ENCODE measurements at places on chromosomes 6 and 20.

GRCh38 chr6:39918831-39919230 is 15.4 kb downstream of the MOCS1 start:
- DNase-seq: no peak

DNA sequence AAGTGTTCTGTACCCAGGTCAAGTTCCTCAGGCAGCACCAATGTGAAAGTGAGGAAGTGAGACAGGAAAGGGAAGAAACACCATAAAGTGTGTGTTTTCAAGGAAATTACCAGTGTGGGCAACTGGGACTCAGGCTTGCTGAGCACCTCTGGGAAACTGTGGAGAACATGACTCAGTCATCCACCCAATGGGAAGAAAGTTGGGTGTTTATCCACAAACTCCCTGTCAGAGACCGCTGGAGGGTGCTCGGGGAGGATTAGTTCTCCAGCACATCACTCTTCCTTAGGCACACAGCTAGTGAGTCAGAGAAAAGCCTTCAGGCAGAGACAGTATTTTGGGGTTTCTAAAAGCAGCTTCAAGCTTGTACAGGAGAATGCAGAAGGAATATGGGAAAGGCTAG is 93.6 kb downstream of the PCSK2 start:
- DNase-seq: no peak

DNA sequence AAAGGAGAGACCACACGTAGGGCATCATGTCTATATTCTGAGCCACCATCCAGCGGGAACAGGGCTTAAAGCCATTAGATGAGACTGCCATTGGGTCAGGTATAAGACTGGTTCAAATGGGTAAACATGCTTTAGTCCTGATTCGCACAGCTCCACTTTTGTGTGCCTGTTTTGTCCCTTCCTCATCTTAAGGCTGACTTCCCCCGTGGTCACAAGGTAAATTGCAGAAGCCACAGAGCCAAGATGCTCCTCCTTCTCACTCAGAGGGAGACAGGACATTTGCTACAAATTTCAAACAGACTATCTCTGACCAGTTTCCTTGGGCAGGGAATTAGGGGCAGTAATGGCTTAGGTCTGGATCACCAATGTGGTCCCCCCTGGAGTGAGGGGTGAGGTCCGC is 11.4 kb upstream of the IFNGR1 start:
- DNase-seq: peak; percentile 29

DNA sequence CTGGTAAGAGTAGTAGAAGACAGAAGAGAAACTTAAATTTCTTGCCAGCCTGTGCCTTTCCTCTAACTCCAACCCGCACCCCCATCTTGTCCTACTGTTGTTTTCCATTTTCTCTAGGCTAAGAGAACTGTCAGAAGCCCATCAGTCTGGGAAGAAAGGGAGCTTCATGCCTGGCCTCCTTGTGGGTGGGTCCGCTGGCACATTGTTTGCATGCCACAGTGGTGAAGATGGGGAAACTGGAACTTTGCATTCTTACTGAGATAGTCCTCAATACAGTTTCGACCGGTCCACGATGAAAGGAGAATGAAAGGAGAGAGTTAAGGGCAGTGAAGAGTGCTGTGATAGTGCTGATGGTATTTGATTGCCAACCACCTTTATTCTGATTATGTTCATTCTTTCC is 103.1 kb downstream of the TCP11 start:
- DNase-seq: no peak

- DNase-seq: no peak
Measured at GRCh38 chr6:35216412-35216732, 2.6 kb downstream of the SCUBE3 start.
